ENCODE measurements at places on chromosomes 1 and 21.
A peak's percentile ranks its signal among the peaks of the same experiment; 100 is the strongest.

GRCh38 chr1:7625401-7625800 lies 145.7 kb upstream of the VAMP3 start:
- no peaks in the 10 kb centered on the region for H3K36me3 ChIP-seq
- no peak overlapping the region for H3K27ac ChIP-seq
- H3K27me3 ChIP-seq = peaks cover 1% of the 10 kb centered on the region
- no peak for DNase-seq
- no peak overlapping the region for H3K4me3 ChIP-seq

- H3K4me3 ChIP-seq = no peak overlapping the region
- H3K27ac ChIP-seq = no peak overlapping the region
- H3K27me3 ChIP-seq = no peaks in the 10 kb centered on the region
- no peaks in the 10 kb centered on the region for H3K4me1 ChIP-seq
- H3K36me3 ChIP-seq = no peaks in the 10 kb centered on the region
Observed at GRCh38 chr21:32089766-32090165, 189.1 kb downstream of the MIS18A start.

- peaks cover 11% of the 10 kb centered on the region for H3K27me3 ChIP-seq
- H3K27ac ChIP-seq = no peak overlapping the region
- H3K4me3 ChIP-seq = peak overlapping the region; percentile 19
- no peak for DNase-seq
- H3K36me3 ChIP-seq = no peaks in the 10 kb centered on the region
Observed at GRCh38 chr1:212698467-212699103, 1.1 kb downstream of the BATF3 start.

- no peaks in the 10 kb centered on the region for H3K36me3 ChIP-seq
- peaks cover 10% of the 10 kb centered on the region for H3K4me1 ChIP-seq
- DNase-seq = no peak
- peaks cover 4% of the 10 kb centered on the region for H3K27me3 ChIP-seq
Observed at GRCh38 chr1:154711416-154711815, 103.4 kb upstream of the ADAR start.

Data from common myeloid progenitor, CD34-positive (primary cell).